Left colon (tissue), 2 donors: ENCODE measurements at places on chromosomes 2 and 18. TPM values are rescaled to one million over a fixed set of nuclear protein-coding genes. Genes with fewer than 3 reads are reported as not detected.

The ALPP gene
- total RNA-seq = 0.15 TPM

The CPO gene
- total RNA-seq = not detected

The DCDC2C gene
- total RNA-seq = not detected

The SERPINB11 gene
- not detected for total RNA-seq

The ALPI gene
- total RNA-seq = 15.9 TPM

The ABCG8 gene
- 0.67 TPM for total RNA-seq

The TMEM247 gene
- total RNA-seq = not detected

The SH2D6 gene
- total RNA-seq = 4.7 TPM

The ERMN gene
- total RNA-seq = 0.11 TPM

DNA sequence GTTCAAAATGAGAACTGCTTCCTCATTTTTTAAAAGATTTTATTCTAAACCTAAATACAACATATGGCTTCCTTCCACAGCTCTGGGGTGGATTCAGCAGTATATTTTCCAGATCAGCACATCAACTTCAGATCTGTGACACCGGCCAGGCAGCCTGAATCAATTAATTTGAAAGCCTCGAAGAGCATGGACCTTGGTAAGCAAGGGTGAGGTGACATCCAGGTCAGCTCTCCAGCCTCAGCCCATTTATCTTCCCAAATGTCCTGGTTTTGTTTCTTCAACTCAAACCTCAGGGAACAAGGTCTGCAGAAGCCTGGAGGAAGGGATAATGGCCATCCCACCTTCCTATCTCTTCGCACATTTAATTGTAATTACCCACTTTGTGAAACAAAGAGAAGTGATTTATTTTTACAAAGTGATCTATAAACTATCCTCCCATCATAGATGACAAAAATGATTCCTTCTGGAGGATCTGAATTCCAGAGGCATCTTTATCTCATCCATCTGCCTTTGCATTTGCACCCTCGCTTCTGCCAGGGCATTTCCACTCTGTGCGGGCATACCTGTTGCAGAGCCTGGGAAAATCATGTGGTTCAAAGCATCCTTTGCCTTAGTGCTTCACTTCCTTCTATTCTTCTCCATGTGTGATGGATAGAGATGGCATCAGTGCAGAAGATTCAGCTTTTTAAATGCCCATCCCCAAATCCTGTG is 489.0 kb upstream of the NRP2 start:
- no peak for DNase-seq

- no peak for DNase-seq
Observed at GRCh38 chr2:235774153-235774870, 280.5 kb downstream of the AGAP1 start.

DNA sequence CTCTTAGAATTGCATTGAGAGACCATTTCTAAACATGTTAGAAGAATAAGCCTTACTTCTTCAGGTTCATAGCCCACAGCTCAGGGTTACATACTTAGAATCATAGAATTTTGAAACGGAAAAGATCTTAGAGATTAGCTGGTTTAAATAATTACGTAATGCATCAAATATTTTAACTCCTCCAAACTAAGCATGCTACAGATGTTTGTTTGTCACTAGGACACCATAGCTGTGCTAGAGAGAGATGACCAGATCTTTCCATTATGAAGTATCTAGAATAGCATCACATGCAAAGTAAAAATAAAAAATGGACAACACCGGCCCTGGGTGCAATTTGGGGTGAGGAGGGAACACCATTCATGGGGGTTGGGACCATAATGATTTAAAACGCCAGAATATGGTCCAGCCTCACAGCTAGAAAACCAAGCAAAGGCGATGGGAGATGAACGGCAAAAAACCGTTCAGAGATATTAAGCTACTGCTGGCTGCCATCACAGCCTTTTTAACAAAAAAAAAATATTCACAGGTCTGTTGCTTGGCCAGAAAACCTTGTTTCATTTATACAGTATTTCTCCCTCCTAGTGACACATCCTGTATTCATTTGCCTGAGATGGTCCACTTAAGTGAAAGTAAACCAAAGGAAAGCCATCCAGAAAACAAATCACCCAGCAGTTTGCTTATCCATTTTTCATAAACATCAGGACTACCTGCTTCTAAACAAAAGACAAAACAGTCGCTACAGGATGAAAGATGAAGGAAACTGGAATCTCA is 94.2 kb downstream of the EPHA4 start:
- no peak for DNase-seq

- no peak for DNase-seq
Observed at GRCh38 chr18:35841283-35841682, 131.2 kb upstream of the RMP24 start.

DNA sequence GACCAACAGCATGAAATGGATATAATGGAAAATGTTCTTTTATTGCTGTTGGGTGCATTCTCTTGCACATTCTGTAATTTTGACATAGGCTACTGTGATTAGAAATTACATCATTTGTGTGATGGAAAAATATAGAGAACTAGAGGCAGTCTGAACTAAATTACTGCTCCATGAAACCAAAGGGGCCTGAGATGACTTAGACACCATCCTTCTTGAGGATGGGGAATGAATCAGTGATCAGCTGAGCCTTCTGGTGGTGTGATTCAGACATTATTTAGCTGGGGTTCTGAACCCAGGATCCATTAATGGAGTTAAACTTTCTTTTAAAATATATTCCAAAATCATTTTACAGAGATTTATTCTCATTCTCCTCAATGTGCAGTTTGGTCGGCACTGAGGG is 135.8 kb downstream of the LDLRAD4 start:
- DNase-seq = no peak

GRCh38 chr18:45549290-45549689 is 66.0 kb upstream of the SLC14A2 start:
- no peak for DNase-seq

GRCh38 chr2:2127467-2127866 is 203.6 kb downstream of the MYT1L start:
- DNase-seq = no peak

DNA sequence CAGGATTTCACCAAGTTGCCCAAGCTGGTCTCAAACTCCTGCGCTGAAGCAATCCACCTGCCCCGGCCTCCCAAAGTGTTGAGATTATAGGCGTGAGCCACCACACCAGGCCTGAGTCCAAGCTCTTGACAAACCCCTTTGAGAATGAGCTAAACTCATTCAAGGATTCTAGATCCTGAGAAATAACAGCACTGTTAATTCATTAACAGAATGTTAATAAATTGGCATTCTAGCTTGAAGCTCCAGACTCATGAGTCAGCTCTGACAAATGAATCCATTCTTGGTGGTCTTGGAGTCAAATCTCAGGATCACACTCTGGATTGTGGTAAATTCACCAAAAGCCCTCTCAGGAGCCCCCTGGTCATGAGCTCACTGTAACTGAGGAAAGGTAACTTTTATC is 1.8 kb downstream of the NARS1 start:
- no peak for DNase-seq

GRCh38 chr2:137888845-137889244 is 75.4 kb upstream of the HNMT start:
- DNase-seq = peak; percentile 28

DNA sequence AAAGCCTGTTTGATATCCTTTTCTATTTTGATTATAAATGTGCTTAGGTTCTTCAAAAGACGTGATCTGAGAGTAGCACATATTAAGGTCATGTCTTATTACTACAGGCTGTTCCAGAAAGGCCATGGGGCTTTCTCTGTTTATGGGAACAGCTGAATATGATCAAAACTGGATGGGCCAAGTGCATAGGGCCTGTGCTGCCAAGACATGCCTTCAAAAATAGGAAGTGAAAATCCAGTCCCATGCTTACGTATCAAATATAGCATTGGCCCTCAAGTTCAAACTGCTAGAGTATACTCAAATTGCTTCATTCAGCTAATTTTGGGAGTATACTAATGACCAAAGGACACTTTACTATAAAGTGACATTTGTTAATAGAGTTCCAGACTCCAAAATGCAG is 24.1 kb downstream of the SLC25A52 start:
- DNase-seq = no peak

- no peak for DNase-seq
Observed at GRCh38 chr2:36906277-36906676, 60.1 kb downstream of the STRN start.

DNA sequence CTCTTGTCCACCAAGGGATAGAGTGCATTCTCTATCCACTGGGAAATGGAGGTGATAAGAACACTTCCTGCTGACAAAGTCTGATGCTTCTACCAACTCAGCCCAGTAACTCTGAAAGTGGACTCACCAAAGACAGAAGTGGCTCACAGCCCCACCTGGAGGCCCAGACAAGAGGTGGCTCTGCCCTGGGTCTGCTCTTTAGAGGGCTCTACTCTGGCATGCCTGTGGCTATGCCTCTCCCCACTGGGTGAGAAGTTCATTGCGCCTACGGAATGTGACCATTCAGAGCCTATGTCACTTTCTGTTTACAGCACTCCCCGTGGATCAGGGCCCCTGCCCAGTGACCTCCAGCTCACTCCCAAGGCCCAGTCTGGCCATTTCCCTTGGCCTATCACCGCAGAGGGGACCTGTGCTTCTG is 13.5 kb upstream of the XDH start:
- no peak for DNase-seq

- no peak for DNase-seq
Observed at GRCh38 chr18:57167617-57168308, 20.9 kb downstream of the BOD1L2 start.

DNA sequence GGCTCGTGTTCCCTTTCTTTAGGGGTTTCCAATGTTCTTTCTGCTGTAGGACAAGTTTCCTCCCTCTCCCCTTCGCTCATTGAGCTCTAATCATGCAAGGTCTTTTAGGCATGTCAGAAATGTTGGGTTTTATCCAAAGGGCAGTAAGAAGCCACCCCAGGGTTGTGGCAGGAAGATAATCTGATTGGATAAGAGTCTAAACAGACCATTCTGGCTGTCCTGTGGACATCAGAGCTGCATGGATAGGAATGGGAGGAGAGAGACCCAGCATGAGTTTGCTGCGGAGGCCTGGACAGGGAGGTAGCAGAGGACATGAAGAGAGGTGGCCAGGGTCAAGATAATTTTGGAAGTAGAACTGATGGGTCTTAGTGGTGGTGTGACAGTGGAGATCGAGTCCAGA is 88.2 kb downstream of the ACKR3 start:
- no peak for DNase-seq

DNA sequence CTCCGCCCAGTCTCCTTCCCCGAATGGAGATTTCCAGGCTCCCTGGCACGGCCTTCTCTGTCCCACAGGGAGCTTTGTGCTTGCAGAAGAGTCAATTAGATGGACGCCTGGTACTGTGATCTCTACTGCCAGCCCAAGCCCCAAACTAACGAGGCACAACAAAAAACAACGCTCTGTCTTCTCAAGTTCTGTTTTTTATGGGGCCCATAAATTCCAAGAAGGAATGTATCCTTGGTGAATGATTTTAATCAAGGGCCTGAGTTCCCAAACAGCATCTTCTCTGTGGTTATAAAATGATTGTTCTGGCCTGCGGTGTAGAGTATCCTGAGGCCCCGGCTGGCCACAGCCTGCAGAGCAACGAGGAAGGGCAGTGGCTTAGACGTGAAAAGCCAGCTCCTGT is 219.5 kb downstream of the CLIP4 start:
- DNase-seq = no peak

GRCh38 chr2:232597362-232598079 is 35.9 kb upstream of the EFHD1 start:
- DNase-seq = no peak

- DNase-seq = peak; percentile 32
Observed at GRCh38 chr2:190318931-190319554, 583 bp downstream of the HIBCH start.

GRCh38 chr2:108910011-108910431 is 79.0 kb downstream of the EDAR start:
- DNase-seq = no peak

- no peak for DNase-seq
Observed at GRCh38 chr2:27857417-27858172, 32.6 kb downstream of the RBKS start.

DNA sequence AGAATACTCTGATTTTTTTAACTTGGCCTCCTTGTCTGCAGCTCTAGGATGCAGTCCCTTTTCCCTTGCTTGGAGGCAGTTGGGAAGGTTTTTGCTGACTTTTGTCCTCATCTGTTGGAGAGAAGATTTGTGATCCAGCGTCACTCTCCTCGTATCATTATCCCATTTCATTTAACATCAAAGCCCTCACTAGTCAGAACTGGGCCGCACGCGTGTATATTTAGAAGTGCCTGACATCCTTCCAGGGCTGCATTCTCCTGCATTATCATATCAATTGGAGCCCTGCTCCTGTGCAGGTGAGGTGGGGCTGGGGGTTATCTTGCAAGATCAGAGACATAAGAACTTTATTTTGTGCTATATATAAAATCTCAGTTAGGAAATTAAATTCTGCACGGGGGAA is 435.1 kb upstream of the HS6ST1 start:
- DNase-seq = no peak

DNA sequence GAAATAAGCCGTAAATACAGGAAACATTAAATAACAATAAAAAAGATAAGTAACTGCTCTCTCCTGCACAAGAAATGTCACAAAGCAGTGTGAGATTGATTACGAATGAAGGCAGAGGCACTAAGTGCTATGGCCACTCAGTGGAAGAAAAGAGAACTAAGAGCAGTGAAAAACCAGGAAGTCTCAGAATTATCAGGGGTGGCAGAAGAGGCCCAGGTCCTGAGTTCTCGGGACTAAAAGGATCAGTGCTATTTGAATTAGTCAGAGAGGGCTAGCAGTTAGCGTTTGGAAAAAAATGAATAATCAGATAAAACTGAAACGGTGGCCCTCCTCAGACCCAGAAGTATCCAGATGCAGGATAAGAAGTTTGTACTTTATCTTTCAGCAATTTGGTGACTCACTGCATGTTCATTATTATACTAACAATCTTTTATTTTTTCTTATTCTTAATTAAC is 367.1 kb downstream of the ZEB2 start:
- no peak for DNase-seq

- DNase-seq = no peak
Observed at GRCh38 chr2:10826026-10826425, 13.4 kb upstream of the PDIA6 start.

DNA sequence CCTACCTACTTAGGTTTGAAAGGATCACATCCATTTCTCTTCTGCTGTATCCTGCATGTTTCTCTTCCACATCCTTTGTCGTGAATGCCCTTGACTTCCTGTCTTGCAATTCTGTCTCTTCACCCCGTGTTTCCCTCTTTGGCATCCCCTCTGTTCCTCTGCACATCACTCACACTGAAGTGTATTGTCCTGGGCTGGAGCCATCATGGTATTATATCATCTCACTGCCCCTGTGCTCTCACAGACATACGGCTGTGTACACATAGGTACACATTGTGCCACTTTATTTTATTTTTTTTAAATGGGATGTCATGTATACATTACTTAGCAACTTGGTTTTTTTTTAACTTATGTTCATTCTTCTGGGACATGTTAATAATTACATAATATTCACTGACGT is 291.6 kb downstream of the ALPK2 start:
- DNase-seq = no peak
